ENCODE measurements at places on chromosomes 3 and 15.

DNA sequence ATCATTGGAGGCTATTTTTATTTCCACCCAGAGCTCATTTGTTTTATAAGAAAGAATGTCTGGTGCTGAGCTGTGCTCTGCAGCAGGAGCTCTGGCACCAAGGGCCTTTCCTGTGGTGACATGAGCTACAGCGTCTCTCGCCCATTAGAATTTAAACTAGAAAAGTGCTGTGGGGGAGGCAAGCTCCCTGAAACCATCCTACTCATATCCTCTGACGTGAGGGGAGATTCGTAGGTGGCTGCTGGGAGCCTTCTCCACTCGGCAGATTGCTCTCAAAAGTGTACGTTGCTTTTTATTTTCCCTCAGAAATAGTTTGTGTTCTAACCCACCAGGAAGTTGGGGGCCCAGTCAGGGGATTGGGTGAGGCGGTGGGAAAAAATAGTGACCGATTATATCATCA lies 76.3 kb upstream of the ARHGEF3 start:
- DNase-seq: no peak

DNA sequence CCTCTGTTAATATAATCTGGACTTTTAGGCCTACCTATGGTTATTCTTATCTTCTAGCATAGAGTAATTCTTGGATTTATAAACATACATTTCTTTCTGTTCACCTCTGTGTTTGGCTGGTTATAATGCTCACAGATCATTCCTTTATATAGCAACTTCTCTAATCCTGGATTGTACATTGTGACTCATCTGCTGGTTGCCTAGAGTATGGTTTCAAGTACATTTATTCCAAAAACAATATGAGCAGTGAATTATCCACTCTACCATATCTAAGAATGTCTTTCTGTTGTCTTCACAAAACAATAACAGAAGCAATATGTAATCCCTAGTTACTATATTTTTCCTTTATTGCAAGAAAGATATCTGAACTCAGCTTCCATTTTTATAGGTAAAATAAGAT lies 35.3 kb downstream of the FSIP1 start:
- DNase-seq: no peak

- DNase-seq: no peak
These were observed 619.5 kb upstream of the TBL1XR1 start for GRCh38 chr3:177816667-177817208.

DNA sequence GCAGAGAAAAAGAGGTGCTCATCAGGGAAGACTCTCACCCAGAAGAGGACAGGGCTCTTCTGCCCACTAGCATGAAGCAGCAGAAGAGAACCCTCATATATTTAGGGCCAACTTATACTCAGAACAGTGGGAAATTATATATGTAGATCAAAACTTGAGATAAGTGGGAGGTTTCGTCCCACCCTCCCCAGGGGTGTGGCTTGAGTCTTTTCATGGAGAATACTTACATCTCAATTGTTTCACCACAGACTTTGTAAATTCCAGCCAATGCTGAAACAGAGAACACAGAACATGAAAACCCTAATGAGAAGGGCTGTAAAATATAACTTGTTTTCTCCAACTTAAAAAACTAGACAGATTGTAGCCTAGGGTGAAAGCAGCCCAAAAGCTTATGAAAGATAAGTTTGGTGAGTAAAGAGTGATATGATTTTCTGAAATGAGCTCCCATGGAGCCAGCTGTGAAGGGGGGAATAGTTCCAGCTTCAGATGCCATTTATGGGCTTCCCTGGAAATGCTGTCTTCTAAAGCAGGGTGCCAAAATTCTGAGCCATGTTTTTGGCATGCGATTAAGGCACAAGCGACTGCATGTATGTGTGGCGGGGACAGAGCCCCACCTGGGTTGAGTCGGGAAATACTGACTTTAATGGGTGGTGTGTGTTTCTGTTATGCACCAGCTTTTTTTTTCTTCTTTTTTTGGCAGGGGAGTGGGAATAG lies 92.9 kb downstream of the WDR76 start:
- DNase-seq: no peak

DNA sequence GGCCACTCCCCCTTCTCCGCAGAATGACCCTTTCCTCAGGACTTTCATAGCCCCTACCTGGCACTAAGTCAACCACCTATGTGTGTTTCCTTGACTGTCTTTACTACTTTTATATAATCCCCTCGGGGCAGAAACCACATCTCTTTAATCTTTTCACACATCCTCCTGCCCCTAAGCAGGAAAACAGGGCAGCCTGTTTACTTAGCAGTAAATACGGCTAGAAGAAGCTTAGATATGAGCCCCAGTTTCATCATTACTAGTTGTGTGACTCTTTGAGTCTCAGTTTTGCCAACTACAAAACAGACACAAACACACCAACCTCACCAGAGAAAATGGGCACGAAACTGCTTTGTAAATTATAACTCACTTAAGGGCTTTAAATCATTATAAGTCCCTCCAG lies 98.3 kb downstream of the CYP19A1 start:
- no peak for DNase-seq

DNA sequence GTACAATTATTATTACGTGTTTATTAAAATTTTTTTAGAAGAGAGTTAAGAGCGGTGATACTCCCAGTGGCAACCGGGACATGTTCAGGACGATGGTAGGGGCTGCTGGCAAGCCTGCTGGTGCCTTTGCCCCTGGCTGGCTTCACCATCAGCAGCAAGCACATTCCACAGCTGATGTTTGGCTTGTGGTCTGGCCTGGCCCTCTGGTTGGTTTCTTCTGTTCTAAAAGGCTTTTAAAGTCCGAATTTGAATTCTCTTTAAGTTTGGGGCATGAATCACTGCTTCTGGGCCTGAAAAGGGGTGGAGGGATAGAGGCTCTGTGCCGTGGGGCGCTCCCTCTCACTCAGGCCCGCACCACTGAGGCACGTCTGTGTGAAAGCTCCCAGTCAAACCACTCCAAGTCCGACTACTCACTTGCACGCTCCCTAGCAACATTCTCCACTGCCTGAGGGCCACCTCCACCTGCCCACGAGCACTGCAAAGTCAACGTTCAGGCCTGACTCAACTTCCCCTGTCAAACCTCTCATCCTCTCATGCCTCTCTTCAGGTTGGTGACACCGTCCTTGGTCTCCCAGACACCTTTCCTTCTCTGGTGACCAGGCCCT lies 10.1 kb downstream of the ITGA11 start:
- no peak for DNase-seq

GRCh38 chr3:158743664-158744566 lies 11.7 kb upstream of the RARRES1 start:
- no peak for DNase-seq

GRCh38 chr3:123140550-123140949 lies 61.2 kb upstream of the SEC22A start:
- DNase-seq: peak; percentile 53

- no peak for DNase-seq
These were observed 420.8 kb downstream of the EPHA6 start for GRCh38 chr3:97235179-97235578.

DNA sequence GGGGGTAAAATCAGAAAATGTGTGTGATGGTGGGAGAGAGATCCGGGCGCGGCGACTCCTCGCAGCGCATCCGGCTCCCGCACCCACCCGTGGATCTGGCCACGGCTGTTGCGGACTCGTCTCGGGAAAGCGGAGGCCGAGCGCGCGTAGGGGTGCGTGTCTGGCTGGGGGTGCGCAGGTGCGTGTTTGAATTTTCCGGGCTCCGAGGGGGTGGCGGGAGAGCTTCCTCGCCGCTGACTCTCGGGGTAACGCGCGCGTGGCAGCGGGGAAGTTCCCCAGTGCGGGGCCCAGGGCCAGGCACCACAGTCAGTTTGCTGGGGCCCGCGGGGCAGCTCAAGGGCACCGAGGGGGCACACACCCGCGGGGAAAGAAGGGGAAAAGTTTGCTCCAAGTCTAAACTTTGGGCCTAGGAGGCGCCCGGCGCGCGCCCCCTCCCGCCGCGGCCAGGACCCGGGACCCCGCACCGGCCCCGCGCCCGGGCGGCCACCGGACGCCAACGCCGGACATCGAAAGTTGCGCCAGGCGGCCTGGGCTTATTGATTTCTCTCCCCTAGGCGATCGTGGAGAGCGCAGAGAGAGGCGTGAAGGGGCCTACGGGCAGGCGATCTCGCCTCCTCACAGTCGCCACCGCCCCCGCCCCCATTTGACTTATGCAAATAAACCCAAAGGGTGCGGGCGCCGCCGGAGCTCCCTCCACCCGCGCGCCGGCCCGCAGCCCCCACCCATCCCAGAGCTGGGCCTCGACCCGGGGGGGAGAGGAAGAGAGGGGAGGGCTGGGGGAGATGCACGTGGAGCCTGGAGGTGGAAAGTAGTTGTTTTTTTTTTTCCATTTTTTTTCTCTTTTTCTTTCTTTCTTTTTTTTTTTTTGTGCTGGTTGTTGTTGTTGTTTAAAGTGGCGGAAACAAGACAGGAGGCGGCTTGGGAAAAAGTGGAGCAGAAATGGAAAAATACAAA lies 639 bp downstream of the FOXP1 start:
- no peak for DNase-seq

GRCh38 chr3:53211706-53212702 lies 43.8 kb downstream of the TKT start:
- DNase-seq: no peak

DNA sequence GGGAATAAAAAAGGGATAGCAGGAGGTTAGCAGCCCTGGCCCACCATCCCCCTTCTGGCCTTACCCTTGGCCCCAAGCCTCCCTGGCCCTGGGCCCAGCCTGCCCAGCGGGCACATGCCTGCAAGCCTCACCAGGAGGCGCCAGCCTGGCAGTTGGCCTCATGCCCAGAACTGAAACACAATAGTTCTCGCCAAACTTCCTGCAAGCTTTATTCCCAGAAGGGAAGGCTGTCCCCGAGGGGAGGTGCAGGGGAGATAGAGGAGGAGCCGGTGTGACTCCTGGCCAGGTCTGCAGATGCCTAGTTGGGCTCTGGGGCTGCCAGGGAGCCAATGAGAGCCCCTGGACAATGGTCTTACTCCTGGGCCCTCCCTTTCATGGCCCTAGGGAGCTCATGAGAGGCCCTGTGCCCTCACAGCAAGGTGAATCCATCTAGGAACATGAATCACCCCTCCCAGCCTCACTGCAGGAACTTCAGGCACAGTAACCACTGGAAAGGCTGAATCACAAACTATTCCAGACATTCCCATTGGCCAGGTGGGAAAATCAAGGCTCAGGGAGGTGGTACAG lies 4.0 kb downstream of the CCDC33 start:
- peak; percentile 57 for DNase-seq

GRCh38 chr15:83626171-83626802 lies 27.6 kb upstream of the ADAMTSL3 start:
- DNase-seq: no peak

GRCh38 chr3:139455855-139456254 lies 20.5 kb downstream of the RBP2 start:
- DNase-seq: no peak

DNA sequence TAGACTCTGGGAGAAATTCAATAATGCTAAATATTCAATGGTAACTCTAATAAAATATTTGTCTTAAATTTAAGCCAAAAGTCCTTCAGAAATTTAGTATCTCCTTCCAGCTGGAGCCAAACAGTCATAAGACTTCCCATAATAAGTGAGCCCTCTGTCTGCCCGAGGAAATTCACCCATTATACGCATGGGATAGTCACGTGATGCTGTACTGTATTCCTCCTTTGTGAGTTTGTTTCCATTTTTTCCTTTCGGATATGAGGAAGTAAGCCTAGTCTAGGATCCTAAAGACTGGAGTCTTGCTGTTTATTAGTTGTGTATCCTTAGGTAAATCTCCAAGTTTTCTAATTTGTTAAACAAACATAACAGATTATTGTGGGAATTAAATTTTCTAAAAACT lies 110.4 kb upstream of the PLAAT1 start:
- no peak for DNase-seq

DNA sequence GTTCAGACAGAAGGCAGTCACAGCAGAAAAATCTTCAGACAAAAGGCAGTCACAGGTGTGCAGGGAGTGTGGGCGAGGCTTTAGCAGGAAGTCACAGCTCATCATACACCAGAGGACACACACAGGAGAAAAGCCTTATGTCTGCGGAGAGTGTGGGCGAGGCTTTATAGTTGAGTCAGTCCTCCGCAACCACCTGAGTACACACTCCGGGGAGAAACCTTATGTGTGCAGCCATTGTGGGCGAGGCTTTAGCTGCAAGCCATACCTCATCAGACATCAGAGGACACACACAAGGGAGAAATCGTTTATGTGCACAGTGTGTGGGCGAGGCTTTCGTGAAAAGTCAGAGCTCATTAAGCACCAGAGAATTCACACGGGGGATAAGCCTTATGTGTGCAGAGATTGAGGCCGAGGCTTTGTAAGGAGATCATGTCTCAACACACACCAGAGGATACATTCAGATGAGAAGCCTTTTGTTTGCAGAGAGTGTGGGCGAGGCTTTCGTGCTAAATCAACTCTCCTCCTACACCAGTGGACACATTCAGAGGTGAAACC lies 27.6 kb downstream of the ZNF589 start:
- DNase-seq: no peak

DNA sequence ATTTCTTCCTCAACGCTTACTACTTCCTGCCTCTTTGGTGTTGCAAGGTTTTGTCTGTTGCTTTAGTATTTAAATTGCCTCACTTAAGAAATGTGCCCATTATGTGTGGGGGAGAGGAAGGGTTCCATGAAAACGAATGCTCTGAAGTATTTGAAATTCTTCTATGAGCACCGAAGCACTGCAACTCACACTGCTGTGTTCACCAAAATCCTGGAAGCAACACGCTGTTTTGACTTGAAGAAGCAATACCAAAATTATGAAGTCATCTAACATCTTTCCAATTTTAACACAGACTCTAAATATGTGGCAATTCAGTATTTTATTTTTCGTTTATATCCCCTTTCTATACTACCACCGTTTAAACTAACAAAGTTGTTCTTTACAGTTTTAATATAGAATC lies 101.5 kb downstream of the RBMS3 start:
- no peak for DNase-seq

- DNase-seq: peak; percentile 89
These were observed 559 bp downstream of the PKM start for GRCh38 chr15:72230197-72231065.

All from retina (tissue), 1 donor.